CD4-positive, alpha-beta T cell treated with Interleukin-6 at 100 ng/mL for 8 hours (primary cell): ENCODE measurements at places on chromosomes 5 and 9.

DNA sequence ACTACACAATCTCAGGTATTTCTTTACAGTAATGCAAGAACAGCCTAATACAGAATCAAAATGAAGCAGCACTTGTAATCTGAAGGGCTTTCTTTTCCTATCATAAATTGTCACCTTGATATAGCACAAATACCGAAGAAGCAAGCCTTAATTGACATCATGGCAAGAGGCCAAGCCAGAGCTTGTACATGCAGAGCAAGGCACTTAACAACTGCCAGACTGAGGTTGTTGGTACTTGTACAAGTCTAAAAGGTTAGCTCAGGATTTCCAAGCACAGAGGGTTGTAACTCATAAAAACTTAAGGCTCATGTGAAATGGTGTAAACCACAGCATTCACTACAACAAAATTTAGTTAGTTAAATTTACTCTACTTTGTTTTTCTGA lies 158.8 kb upstream of the SPEF2 start:
- DNase-seq, result no peak

- no peak for DNase-seq
Measured at GRCh38 chr5:160969645-160970044, 117.6 kb upstream of the ATP10B start.

GRCh38 chr9:3698076-3698475 lies 172.3 kb upstream of the RFX3 start:
- no peak for DNase-seq

GRCh38 chr5:40413743-40414142 lies 266.0 kb upstream of the PTGER4 start:
- no peak for DNase-seq

GRCh38 chr5:144421411-144421810 lies 250.7 kb downstream of the KCTD16 start:
- no peak for DNase-seq

- no peak for DNase-seq
Measured at GRCh38 chr9:77743386-77743785, 95.3 kb upstream of the GNA14 start.

DNA sequence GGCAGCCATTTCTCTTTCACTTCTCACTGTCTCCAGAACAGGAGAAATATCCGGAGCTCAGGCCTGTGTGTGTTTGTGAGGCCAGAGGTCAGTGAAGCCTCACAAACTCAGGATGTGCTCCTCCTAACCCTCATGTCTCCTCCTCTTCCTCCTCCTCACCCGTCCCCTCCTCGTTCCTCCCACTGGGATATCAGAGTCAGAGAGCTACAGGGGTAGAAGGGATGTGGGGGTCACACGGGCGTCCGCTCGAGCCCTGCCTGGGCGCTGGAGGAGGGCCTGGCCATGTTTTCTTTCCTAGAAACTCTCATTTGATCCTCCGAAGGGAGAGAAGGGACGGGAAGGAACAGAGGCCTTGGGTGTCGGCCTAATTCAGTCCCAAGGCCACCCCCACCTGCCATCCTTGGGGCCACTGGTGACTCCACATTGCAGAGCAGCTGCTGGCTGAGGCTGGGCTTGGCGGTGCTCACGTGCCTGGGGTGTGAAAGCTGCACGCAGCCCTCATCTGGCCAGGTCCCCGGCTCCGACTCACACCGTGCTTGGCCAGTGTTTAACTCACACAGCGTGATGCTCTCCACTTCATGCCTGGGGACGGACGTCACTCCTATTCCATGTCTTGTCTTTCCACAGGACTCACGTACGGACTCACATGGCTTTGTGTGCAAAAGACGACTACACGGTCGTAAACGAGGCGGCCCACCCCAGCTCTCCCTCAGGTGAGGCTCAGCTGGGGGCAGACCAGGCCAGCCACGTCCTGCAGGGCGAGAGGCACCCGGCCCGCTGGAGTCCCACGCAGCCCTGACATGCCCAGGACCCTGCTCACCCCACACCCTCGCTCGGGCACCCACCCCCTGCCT lies 22.6 kb upstream of the SLC6A19 start:
- no peak for DNase-seq

- no peak for DNase-seq
Measured at GRCh38 chr9:87834357-87834756, 48.3 kb upstream of the SPATA31E1 start.

DNA sequence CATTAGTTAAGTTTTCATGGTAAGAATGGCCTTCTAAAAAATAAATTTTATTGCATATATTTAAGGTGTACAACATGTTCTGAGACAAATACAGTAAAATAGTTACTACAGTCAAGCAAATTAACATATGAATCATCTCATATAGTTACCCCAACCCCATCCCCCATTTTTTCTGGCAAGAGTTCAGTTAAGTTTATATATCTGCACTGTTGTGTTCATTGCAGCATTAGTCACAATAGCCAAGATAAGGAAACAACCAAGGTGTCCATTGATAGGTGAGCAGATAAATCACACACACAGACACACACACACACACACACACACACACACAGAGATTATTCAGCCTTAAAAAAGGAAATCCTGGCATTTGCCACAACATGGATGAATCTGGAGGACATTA lies 37.2 kb upstream of the OTULIN start:
- no peak for DNase-seq

- no peak for DNase-seq
Measured at GRCh38 chr5:61431923-61432620, 100.0 kb downstream of the ZSWIM6 start.

- DNase-seq, result no peak
Measured at GRCh38 chr9:19699756-19700155, 89.1 kb downstream of the SLC24A2 start.

DNA sequence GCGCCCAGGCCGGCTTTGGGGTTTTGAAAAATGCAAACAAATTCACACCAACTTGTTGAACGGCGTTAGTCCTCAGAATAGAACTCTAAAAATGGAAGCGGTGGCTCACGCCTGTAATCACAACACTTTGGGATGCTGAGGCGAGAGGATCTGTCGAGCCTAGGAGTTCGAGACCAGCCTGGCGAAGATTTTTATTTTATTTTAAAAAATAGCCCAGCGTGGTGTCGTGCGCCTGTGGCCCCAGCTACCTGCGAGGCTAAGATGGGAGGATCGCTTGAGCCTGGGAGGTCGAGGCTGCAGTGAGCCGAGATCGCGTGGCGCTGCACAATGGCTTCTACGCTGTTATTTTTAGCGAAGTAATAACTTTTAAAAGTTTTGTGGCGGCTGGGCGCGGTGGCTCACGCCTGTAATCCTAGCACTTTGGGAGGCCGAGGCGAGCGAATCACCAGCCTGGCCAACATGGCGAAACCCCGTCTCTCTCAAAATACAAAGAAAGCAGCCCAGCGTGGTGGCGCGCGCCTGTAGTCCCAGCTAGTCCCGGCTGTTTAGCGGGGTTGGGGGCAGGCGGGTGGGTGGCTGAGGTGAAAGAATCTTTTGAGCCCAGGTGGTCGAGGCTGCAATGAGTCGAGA lies 694 bp upstream of the PLIN2 start:
- peak; percentile 20 for DNase-seq

GRCh38 chr9:99347568-99347967 lies 125.5 kb downstream of the SEC61B start:
- no peak for DNase-seq

- DNase-seq, result no peak
Measured at GRCh38 chr9:123283048-123283408, 14.6 kb upstream of the STRBP start.

- DNase-seq, result no peak
Measured at GRCh38 chr5:958701-959571, 49.7 kb upstream of the NKD2 start.

GRCh38 chr9:21505425-21506179 lies 23.5 kb upstream of the IFNE start:
- no peak for DNase-seq
